ENCODE measurements at places on chromosomes 6 and 20. TPM values are rescaled to one million over a fixed set of nuclear protein-coding genes. Genes with fewer than 3 reads are reported as not detected.

DNA sequence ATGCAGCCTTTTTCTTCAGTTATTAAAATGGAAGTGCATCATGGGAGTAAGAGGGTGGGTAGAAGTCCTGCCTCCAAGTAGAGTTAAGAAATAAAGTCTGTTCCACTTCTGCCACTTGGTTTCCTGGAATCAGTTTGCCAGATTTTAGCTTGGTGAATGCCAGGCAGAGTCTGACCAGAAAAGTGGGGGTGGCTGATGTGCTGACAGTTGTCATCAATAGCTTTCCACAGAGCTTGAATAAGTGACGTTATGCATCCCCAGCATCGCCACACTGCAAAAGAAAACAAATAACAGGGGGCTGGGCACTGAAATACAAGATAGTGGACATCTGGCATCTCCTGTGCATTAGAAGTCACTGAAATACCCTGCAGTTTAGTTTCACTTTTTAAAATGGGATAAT, 30.8 kb upstream of the CEP162 start:
- DNase-seq: no peak

DNA sequence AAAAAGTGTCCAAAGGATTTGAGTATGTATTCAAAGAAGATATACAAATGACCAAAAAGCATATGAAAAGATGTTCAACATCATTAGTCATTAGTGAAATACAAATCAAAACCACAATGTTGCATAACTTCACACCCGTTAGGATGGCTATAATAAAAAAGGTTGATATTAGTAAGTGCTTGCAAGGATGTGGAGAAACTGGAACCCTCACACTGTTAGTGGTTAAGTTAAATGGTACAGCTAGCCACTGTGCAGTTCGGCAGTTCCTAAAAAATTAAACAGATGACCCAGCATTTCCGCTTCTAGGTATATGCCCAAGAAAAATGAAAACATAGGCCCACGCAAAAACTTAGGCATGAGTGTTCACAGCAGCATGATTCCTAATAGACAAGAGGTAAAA, 38.6 kb downstream of the IBTK start:
- DNase-seq: no peak

DNA sequence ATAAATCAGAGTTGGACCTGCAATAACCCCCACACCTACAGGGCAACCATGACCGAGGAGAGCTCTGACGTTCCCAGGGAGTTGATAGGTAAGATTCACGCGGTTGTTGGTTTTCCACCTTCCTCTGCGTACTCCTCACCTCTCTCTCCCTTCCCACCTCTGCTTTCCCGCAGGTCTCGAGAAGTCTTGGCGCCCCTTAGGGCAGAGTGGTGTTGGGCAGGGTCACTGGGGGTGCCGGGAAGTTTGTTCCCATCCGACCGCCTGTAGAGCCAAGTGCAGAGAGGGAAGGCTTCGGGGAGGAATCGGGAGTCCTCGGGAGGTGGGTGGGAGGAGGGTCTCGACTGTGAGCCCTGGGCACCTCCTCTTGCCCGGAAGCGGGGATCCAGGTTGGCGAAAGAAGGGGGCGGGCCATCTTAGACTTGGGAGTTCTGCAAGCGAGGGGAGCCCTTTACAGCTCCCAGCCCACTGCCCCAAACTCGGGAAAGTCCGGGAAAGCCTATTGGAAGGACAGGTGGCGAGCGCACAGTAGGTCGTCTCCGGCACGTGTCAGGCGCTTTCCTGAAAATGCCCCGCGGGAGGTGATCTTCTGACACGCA, 672 bp downstream of the CARMIL1 start:
- no peak for DNase-seq

- DNase-seq: no peak
Observed at GRCh38 chr20:33263784-33264183, 19.2 kb upstream of the BPIFB1 start.

GRCh38 chr6:89258912-89259311, 41.8 kb upstream of the GABRR1 start:
- no peak for DNase-seq

- DNase-seq: no peak
Observed at GRCh38 chr6:13331516-13332348, 3.4 kb upstream of the TBC1D7 start.

DNA sequence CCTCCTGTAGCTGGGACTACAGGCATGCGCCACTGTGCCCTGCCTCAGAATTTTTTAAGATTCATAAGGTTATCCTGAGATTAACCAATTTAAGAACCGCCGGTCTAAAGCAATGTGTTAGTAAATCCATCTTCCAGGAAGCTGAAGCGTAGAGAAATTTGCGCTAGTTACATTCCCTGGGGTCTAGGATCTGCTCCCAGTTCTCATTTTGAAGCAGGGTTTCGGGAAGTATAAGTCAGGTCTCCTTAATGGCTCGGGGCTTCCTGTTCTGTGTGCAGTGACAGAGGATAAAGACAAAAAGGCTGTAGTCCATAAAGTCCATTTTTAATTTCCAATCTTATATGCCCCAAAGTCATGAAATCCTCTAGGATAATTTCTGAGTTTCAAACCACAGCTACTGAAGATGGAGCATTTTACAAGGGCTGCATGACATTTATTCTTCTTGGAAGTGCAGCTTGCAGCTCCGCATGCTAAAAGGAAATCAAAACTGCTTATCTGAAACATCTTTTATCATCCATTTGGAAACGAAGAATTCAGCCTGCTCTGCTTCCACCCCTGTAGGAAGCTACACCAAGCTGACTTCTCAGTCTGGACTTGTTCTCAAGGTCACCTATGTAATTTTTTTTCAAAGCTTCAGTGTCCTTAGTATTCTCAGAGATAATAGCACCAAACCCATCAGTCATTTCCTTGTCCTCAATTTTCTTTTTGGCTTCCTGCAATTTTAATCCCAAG, 326.1 kb downstream of the PRL start:
- no peak for DNase-seq

DNA sequence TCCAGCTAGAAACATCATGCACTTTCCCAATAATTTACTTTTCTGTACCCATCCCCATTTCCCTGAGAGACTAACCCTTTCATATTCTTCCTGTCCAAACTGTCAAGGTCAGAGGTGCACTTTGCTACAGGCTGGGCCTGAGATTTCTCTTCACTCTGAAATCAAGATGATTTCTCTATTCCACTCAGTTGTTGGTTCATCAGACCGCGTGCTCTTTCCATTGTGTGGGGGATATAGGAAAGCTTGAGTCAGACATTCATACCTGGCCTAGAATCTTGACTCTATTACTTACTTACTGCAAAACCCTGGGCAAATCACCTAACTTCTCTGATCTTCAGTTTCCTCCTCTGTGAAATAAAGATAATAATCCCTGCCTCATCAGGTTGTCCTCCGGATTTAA, 4.7 kb upstream of the ZDHHC14 start:
- no peak for DNase-seq

- no peak for DNase-seq
Observed at GRCh38 chr20:39853636-39854035, 835.4 kb downstream of the MAFB start.

DNA sequence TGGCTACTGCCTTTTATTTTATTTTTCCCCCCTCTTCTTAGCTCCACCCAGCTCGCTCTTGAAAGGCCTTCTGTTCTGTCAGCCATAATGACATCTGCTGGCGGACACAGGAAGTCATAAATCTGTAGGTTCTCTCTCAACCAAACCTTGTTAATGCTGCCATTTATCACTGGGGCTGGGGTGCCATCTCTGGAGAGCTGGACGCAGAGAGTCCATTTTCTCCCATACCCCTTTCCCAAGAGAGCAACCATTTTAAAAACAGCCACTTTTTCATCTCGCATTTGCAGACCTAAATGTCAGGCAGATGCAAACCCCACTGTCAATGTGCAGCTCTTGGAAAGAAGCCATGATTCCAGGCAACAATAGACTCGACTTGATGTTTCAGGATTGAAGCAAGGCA, 13.0 kb upstream of the TSHZ2 start:
- DNase-seq: no peak

GRCh38 chr6:136576821-136577220, 26.6 kb upstream of the MAP7 start:
- DNase-seq: no peak

GRCh38 chr20:11305406-11305805, 612.3 kb upstream of the BTBD3 start:
- no peak for DNase-seq

DNA sequence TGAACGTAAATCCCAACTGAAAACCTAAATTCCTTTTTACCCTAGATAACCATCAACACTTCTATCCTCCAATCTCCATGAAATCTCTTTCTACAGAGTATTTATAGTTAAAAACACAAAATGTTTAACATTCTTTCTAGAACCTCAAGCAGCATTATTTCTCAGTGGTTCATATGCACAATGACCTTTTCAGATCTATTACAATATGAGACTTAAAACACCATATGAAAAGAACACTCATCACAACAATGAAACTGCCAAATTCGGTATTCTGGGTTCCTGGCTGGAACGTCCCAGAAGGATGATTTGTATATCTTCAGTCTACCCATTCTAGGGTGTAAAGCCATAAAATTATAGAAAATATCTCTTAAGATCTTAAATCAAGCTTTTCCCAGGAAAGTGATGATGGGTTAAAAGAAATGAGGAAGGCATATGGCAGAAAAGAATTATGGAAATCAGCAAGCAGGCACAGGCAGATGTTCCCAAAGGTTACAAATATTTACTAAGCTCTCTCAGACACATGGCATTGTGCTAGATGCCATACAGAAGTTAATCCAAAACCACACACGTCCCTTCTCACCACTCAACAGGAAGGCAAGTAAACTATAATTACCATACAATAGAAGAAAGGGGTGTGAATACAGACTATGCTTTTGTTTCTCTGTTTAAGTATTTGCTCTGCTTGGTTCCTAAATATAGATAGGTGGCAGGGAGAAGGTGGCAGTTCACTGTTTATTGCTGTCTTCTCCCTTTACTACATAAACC, 118.0 kb downstream of the CHD6 start:
- DNase-seq: no peak

DNA sequence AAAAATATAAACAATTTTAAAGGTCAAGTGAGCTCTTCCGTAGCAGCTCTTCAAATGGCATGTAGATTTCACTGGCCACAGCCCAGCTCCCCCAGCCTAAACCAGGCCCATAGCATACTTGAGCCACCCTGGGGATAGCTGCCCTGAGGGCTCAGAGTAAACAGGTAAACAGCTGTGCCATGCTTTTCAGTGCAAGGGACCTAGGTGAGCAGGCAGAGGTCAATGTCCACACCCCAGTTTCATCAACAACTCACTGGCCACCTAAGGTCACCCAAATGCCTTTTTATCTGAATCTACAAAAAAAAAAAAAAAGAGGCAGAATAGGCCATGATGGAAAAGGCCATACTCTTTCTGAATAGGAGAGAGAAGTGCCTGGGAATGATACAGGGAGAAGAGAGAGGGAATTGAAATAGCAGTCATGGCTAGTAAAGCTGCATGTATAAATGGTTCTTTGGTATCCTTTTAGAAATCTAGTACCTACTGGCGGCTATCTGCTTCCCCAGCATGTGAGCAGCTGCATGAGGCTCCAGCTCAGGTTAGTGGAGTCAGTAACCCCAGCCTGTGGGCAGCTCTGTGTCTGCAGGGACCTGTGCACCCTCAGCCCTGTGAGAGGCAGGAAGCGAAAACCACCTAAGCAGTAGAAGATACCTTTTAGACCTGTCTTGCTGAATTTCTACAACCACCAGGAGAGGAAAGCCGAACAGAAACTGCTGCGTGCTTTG, 77.0 kb downstream of the FOXA2 start:
- DNase-seq: no peak

GRCh38 chr6:70566751-70567382, at the start of gene SDHAF4:
Gene SDHAF4 (plus strand): TSS chr6:70566930. CDS start chr6:70566941, 11 bp downstream.
- DNase-seq: peak; percentile 47

GRCh38 chr6:138468320-138469015, 30.8 kb downstream of the NHSL1 start:
- DNase-seq: no peak

GRCh38 chr20:16848061-16848460, 99.9 kb downstream of the OTOR start:
- DNase-seq: no peak

- peak; percentile 50 for DNase-seq
Observed at GRCh38 chr20:36573103-36573797, at the start of gene TGIF2. Gene TGIF2 (plus strand): TSS chr20:36573597. CDS start chr20:36578775, 5,178 bp downstream.

GRCh38 chr6:72715119-72715518, 93.3 kb downstream of the KCNQ5 start:
- DNase-seq: no peak

DNA sequence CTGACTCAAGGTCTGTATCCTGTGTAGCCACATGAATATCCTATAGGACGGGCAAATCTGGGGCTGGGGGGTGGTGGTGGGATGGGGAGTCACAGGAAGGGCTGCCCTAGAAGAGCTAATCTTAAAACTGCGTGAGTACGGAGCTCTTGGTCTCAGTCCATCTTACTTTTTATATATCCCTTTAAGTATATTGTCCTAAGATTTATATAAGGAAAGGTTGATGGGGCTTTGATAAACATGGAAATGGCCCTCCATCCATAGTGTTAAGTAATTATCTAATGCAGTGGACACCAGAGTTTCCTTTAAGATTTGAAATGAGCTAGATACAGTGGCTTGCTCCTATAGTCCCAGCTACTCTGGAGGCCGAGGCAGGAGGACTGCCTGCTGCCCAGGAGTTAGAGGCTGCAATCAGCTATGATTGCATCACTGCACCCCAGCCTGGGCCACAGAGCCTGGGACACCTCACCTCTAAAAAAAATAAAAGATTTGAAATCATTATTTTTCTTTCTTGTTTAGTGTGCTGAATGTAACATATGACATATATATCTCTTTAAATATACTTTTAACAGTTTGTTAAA, 24.2 kb upstream of the DYNLRB1 start:
- DNase-seq: no peak

DNA sequence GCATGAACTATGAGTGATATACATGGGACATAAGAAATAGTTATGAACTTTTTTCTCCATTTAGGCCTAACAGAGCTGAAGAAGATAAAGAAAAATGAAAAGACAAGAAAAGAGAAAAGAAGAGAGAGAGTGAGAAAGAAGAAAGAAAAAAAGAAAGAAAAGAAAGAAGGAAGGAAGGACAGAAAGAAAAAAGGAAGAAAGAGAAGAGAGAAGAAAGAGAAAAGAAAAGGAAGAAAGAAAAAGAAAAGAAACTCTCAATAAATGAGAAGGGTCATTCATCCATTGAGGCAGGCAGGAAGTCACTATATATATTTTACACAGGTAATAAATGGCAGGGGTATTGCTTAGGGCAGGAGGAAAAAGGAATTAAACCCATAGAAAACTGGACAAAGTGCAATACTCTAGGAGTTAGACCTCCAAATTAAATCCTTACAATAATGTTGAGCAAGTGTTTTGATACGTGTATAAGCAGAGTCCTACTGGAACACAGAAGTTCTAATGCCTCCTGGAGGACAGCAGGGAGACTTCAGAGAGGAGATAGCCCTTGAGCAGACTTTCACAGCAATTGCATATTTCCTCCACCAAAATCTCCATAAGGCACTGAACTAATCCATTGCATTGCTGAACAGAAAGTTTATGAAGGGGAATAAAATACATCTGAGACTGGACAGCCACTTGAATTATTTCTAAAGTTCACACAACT, 86.4 kb upstream of the TENT5A start:
- no peak for DNase-seq

Gene GTSF1L
- not detected for total RNA-seq

Gene PTCHD4
- 3.3 TPM for total RNA-seq

Gene RHAG
- not detected for total RNA-seq

Gene SMOC2
- not detected for total RNA-seq

Gene CLPSL2
- not detected for total RNA-seq

Gene PAK5
- total RNA-seq: not detected

Gene VIP
- 0.26 TPM for total RNA-seq

Gene SCUBE3
- 0.53 TPM for total RNA-seq

Gene MLN
- total RNA-seq: not detected

Gene PRL
- total RNA-seq: not detected

Measured in pulmonary artery endothelial cell (primary cell).